ENCODE measurements at places on chromosomes 2 and 18.

DNA sequence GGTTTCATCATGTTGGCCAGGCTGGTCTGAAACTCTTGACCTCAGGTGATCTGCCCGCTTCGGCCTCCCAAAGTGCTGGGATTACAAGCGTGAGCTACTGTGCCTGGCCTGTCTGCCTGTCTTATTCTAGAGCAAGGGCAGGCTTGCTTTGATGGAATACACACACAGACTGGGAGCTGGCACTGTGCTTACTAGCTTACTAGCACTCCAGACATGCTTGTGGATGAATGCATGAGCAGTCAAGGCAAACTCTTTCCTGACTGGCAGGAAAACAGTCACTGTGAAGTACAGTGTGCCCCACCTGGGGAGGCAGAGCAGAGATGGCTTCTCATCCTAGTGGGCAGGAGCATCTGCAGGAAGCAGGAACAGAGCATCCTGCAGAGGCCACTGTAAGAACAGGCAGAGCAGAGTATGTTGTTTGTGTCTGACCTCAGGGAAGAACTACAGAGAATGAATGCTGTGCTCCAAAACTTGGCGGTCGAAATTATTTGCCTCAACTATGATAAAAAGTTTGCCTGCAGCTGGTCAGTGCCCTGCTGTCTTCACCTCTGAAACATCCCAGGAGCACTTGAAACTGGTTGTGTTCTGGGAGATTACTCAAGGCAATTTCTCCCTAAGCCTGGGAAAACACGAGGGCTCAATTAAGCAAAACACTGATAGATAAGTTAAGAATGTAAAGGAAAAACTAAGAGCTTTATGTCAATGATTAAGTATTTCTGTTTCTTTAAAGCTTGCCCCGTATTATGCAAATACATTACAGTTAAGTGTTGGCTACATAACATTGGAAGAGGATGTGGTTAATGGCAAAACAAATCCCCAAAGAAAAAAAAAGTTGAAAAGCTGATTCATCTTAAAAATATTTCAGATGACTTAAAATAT is 102.4 kb downstream of the VAPA start:
- peak; percentile 54 for DNase-seq

GRCh38 chr2:28586867-28587266 is 91.0 kb downstream of the PLB1 start:
- DNase-seq: no peak

- DNase-seq: no peak
Observed at GRCh38 chr2:126748929-126749518, 93.1 kb downstream of the GYPC start.

- DNase-seq: no peak
Observed at GRCh38 chr2:226772389-226773179, 27.0 kb downstream of the IRS1 start.

GRCh38 chr2:10524851-10525572 is 76.9 kb upstream of the ODC1 start:
- no peak for DNase-seq

GRCh38 chr18:28712796-28713425 is 536.0 kb upstream of the CDH2 start:
- DNase-seq: no peak

GRCh38 chr2:96890726-96891385 is 21.0 kb upstream of the SEMA4C start:
- no peak for DNase-seq

GRCh38 chr2:119266091-119266589 is 42.5 kb downstream of the STEAP3 start:
- no peak for DNase-seq

DNA sequence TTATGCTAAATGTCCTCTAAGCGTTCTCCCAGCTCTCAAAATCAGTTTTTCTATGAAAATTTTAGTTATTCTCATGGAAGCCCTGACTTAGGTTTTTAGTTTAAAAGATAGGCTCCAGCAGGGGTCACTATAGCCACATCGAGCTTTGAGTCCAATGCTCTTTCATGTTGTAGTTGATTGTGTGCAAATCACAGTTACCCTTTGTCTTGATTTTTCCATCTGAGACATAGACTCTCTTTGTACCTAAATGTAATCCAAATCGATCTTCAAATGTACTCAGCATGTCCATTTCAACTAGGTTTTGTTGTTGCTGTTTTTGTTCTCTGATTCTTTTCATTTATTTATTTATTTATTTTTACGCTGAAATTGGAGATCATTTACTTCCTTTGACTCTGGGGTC is 26.4 kb upstream of the MSTN start:
- peak; percentile 77 for DNase-seq

DNA sequence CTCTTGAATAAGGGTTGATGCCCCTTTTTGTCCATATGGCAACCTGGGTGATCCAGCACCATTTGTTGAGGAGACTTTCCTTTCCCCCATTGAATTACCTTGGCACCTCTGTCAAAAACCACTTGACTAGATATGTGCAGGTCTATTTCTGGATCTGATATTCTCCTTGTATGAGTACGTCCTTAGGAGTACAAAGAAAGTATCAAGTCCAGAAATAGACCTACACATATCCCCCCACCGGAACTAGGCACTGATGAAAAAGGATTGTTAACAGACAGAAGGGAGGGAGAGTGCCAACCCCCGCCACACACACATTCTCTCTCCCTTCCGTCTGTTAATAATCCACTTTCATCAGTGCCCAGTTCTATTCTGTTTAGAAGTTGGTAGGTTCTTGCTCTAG is 225.0 kb downstream of the TMEM163 start:
- no peak for DNase-seq

- peak; percentile 49 for DNase-seq
Observed at GRCh38 chr18:35749701-35750100, 168.2 kb downstream of the GALNT1 start.

GRCh38 chr2:39919511-39920306 is 140.7 kb upstream of the THUMPD2 start:
- DNase-seq: no peak

GRCh38 chr18:13568443-13569392 is 157.6 kb downstream of the FAM210A start:
- no peak for DNase-seq

DNA sequence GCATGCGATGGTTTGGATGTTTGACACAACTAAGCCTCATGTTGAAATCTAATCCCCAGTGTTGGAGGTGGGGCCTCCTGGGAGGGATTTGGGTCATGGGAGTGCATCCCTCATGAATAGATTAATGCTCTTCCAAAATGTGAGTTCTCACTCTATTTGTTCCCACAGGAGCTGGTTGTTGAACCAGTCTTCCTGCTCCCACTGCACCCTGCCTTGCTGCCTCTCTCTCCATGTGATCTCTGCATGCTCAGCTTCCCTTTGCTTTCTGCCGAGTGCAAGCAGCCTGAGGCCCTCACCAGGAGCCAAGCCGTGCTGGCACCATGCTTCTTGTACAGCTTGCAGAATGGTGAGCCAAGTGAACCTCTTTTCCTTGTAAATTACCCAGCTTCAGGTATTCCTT is 206.8 kb downstream of the VAPA start:
- no peak for DNase-seq

DNA sequence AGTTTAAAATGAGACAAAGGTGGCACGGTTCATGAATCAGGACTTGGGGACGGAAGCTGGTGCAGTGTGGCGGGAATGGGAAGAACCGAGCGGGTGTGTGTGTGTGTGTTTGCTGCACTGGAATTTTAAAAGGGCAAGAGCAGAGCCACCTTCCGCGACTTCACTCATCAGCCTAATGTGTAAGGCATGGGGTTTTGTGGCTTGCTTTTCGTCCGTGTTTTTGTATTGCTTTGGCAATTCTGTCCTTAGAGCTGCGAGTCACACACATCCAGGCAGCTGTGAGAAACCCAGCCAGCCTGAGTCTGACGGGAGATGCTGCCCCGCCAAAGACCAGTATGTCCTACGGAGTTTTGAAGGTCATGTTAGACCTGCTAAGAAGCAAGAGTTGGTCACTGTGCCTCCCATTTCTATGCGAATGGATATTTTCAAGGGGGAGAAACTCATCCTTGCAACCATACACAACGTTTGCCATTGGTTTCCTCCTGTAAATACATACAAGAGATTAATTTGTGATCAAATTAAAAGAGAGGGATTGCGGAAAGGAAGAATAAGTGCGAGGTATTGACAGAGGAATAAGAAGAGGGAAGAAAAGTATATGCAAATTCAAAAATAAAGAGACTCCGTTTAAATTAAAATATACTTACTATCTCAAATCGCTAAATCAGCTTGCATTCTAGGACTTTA is 665 bp upstream of the CACNB4 start:
- no peak for DNase-seq

DNA sequence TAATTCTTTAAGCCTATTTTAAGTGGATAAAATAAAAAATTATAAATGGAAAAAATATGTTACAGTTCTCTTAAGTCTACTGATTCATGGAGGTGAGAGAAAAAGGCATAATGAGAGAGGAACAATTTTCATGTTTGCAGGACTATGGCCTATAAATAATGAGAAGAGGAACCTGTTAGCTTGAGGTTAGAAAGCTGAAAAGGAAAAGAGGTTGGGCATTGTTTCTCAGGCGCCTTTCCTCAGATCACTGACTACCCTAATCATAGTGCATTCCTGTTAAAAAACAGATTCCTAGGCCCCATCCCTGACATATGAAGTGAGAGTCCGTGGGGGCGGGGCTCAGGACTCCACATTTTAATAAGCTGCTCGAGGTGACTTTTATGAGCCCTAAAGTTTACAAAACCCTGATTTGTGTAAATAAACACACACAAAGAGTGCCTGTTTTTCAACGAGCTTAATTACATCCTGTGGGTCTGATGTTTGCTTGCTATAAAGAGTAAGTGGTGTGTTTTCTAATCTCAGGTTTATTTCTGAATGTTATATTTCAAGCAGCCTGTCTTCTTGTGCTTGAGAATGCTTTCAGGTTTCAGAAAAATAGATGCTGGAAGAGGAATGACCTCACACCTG is 335.5 kb downstream of the CLIP4 start:
- DNase-seq: no peak

- DNase-seq: peak; percentile 23
Observed at GRCh38 chr2:168375195-168375798, 80.8 kb upstream of the CERS6 start.

GRCh38 chr2:120289221-120289906 is 36.7 kb downstream of the RALB start:
- no peak for DNase-seq

All from MCF 10A (cell line).